Stimulated activated CD8-positive, alpha-beta memory T cell treated with anti-CD3 and anti-CD28 coated beads, Interleukin-7, amount 100 ng/mL, for 1 hour (primary cell): ENCODE measurements at places on chromosomes 13 and 19.

DNA sequence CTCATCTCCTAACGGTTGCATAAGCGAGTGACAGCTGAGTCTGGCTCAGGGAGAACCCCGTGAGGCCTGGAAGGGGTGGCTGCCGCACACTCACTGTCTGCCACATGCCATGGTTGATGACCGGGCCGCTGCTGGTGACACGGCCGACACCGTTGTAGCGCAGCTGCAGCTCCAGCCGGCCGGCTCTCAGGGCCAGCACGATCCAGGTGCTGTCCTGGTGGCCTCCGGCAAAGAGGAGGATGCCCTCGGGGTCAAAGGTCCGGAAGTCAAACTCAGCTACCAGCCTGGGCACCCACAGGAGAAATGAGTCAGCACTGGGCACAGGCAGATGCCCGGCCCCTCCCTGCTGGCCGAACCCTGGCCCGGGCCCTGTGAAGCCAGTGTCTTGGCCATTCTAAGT is 31.7 kb downstream of the GAS6 start:
- DNase-seq, result no peak

GRCh38 chr19:7076151-7076550 is 6.6 kb downstream of the ZNF557 start:
- DNase-seq, result no peak

DNA sequence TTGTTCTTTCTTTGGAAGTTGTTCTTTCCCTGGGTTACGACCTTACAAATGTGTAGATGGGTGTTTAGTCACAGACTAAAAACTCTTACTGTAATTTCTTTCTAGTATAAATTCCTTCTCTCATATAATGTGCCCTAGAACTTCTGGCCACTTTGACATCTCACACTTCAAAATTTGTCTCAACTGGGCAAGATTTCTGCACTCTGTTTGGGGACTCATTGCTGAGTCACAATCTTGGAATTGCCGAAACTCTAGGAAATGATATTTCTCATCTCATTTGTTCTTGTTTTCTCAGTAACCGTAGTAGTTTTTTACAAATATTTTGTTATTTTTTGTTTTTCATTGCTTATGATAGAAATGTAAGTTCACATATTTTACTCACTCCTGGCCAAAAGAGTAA is 2523.2 kb upstream of the PCDH20 start:
- DNase-seq, result no peak

- no peak for DNase-seq
Observed at GRCh38 chr13:98071316-98071715, 71.6 kb upstream of the FARP1 start.

DNA sequence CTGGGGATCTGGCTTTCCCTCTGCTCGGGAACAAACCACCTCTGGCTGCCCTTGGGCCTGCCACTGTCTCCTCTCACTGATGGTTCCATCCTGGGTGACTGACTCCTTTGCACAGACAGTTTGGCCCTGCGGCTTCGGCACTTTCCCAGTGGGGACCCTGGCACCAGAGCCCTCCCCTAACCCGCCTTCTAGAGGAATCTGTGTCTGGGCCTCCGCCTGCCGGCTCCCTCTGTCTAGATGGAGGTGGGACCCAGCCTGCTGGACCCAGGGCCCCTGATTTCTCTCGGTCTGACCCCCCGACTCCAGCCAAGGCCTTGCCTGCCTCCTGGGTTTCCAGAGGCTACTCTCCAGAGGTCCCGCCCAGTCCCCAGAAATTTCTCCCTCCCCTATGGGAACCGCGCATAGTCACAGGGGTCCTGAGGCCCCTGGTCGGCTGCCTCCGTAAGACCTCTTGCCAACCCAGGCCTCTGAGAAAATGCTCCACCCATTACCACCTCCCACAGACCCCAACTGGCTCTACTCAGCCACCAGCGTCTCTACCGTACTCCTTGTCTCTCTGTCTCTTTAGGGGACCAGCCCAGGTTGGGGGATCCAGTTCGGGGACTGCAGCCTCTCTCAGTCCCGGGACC is 2.7 kb downstream of the CCDC106 start:
- no peak for DNase-seq

DNA sequence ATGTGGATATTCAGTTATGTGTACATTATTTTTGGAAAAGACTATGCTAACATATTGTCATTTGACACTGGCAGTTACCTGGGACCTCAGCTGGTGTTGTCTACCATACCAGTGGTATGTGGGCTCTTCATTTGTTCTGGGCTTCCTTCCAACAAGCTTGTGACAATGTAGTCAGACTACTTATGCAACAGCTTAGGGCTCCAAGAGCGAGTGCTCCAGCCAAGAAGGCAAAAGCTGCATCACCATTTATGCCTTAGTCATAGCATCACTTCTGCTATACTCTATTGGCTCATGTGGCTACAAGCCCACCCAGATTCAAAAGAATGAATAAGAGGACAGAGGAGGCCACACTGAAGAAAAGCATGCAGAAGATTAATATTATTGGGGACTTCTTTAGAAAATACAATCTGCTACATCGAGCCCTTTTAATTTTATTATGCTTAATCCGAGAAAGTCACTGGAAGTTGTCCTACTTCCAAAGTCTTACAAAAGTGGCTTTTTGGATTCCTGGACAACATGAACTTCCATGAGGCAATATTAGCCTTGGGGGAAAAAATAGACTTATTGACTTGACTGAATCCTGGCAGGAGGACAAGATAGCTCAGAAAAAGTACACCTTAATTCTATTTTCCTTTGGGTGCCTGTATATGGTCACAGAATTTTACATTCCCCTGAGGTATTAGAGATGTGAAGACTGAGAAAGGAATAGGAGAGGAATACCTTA is 529.4 kb upstream of the HTR2A start:
- no peak for DNase-seq

GRCh38 chr13:106163426-106163825 is 372.0 kb downstream of the EFNB2 start:
- no peak for DNase-seq

GRCh38 chr13:59674616-59675015 is 489.1 kb downstream of the DIAPH3 start:
- DNase-seq, result no peak

DNA sequence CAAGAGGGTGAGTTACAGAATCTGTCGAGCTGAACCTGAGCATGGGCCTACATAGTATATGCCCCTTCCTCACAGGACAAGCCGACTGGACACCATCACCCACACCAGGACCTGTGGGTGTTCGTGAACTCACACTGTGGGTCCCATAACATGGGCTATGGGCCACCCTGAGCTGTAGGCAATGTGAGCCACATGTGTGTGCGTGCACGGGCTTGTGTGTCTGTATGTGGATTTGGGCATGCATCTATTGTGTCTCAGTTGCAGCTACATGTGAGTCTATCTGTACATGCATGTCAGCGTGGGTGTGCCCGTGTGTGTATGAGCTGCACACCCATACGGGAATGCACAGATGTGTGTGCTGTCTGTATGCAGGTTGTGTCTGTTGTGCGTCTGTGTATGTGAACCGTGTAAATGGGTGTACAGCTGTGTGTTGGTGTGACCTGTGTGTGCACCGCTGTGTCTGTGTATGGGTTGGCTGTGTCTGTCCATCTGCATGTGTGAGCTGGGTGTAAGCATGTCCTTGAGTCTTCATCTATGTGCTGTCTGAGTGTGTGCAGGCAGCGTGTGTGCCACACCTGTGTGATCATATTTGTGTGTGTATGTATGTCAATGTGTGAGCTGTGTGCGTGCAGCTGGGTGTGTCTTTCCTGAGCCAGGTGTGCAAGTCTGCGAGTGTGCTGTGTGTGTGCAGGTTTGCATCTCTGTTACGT is 1.7 kb downstream of the NOTCH3 start:
- no peak for DNase-seq

DNA sequence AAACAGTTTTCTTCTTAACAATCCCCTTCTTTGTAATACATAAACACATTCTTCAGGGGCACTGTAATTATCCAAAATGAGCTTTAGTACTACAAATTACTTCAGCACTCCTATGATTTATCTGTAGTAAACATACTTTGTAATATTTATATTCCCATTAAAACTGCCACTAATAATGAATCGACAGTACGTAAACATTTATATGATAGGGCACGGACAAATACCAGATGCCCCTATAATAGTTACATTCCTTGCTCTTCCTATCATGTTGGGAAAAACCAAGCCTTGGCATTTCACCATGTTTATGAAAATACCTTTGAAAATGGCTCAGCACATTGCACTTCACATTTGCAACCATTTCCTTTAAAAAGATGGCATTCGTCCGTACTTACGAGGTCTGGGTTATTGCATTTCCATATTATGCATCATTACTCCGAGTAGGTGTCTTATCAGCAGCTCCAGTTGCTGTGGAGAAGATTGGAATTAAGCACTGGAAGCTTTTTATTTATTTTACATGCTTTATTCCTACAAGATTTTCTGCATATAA is 1043.4 kb downstream of the DIAPH3 start:
- DNase-seq, result no peak

GRCh38 chr13:59890054-59890453 is 273.7 kb downstream of the DIAPH3 start:
- no peak for DNase-seq

DNA sequence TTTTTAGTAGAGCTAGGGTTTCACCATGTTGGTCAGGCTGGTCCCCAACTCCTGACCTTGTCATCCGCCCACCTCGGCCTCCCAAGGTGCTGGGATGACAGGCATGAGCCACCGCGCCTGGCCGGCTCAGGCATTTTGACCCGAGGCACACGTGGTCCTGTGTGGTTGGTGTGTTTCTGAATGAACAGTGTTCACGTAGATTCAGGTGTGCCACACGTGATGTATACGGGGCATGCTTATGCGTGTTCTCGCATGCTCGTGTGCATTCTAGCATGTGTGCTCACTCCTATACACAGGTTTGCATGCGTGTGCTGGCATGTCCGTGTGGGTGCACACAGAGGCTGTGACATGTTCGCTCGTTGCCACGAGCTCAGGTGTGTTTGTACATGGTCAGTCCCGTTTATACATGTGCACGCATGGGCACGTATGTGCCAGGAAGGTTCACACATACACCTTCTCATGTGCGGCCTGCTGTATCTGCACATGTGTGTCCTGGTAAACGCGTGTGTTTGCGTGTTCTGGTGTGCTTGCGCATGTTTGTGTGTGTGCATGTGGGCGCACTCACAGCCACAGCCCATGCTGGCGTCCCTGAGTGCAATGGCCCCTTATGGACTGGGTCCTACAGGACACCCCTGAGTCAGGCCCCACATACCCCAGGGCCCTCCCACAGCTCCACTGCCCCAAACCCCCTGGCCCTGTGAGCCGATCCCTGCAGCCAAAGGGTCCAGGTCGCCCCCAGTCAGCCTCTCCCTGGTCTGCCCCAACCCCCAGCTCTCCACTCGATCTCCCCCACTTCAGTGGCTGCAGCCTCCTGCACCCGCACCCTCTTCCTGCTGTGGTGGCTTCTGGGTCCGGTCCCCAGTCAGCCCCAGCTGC is 20.6 kb upstream of the TCF3 start:
- no peak for DNase-seq

- DNase-seq, result no peak
Observed at GRCh38 chr19:49497047-49497788, 984 bp downstream of the RPS11 start.

DNA sequence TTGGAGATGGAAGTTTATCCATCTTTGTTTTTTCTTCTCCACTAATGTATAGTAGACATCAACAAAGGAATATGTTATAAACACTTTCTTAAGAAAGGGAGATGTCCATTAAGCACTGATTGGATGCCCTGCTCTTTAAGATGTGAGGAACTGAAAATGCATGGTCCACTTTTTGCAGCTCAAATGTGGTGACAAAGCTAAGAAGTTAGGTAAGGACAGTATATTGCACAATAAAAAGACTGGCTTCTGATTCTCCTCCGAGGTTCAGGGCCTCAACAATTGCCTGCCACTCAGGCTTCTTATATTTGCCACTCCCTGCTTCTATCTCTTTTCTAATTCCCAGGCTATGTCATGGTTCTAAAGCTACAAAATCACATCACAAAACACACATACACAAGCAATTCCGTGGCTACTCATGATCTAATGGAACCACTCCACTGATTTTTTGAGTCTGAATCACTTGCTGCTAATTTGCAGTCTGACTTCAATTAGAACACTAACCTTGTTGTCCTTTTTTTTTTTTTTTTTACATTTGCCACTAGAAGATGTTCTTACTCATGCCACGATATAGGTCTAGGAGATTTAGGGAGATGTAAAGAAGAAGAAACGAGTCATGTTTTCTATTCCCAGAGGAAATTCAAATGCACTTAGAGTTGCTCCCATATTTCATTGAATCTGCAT is 29.6 kb upstream of the TNFSF11 start:
- no peak for DNase-seq

GRCh38 chr19:8487137-8487851 is 15.1 kb downstream of the PRAM1 start:
- DNase-seq, result peak; percentile 19

DNA sequence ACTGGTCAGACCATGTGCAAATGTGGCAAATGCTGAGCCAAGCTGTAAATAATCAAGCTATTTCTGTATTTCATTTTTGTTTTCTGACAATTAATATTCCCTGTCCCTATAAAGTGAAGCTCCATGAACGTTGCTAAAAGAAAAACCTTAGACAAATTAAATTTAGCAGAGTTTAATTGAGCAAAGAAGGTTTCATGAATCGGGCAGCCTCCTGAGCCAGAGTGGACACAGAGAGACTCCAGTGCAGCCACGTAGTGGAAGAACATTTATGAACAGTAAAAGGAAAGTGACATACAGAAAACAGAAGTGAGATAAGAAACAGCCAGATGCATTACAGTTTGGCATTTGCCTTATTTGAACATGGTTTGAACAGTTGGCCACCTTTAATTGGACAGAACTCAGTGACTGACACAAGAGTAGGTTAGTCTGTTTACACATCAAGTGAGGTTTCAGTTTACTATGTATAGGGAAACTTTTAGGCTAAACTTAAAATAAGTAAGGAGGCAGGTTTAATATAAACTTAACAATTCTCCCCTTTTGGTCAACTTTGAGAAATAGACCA is 69.7 kb downstream of the UFM1 start:
- no peak for DNase-seq

DNA sequence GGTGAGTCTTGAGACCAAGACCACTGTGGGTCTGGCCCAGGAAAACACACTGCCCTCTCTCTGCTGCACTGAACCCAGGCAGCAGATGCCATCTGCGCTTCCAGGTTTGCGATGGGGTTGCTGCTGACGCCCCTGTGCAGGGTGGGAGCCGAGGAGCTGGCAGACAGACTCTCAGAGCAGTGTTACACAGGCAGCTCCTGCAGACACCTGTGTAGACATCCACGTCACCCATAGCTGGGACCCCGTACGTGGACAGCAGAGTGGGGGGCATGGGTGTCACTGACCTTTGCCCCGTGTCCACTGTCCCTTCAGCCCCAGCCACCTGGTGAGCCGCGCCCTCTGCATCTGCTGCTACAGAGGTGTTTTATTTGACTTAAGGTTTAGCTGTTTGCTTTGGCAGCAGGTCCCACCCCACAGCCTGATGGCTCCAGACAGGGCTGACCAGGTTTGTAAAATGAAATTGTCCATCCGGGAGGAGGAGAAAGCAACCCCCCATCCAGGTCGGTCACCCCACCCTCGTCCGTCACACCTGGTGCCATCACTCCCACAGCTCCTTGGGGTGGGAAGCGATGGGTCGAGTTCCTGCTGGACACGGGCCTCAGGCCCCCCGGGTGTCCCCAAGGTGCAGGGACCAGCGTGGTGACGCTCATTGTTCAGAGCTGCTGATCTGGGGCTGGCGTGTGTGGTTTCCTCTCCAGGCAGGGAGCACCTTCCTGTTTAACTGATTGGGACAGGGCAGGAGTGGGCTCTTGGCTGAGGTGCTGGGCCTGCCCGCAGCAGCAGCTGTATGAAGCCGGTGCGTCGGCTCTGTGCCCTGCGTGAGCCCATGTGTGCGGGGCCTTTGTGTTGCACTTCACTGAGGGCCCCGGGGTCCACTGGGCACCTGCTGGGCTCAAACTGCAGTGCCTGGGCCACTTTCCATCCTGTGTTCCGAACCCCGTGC is 28.4 kb downstream of the MCF2L start:
- no peak for DNase-seq

GRCh38 chr19:17929056-17929455 is 3.8 kb upstream of the CCDC124 start:
- no peak for DNase-seq
